ENCODE measurements at places on chromosomes 11 and 22.
A peak's percentile ranks its signal among the peaks of the same experiment; 100 is the strongest.

DNA sequence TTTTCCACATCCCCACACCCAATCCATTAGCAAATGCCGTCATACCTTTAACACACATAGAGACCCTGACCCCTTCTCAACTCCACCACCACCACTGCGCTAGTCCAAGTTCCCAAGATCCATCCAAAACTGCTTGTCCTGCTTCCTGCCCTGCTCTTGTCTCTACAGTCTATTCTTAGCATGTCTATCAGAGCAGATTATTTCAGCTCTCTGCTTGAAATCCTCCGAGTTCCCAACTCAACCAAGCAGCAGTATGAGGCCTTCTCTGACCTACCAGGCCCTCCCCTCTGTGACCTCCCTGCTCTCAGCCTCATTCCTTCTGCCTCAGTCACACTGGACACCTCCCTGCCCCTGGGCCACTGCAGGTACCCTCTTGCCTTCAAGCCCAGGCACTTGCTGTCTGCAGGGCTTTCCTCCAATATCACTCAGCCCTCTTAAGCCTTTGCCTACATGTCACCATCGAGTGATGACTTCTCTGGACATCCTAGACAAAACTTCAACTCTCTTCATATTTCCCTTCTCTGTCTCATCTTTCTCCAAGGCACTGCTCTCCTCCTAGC is 134.6 kb downstream of the SPATA19 start:
- DNase-seq, result no peak

GRCh38 chr22:50323900-50324299 is 2.9 kb downstream of the DENND6B start:
- no peak for DNase-seq

DNA sequence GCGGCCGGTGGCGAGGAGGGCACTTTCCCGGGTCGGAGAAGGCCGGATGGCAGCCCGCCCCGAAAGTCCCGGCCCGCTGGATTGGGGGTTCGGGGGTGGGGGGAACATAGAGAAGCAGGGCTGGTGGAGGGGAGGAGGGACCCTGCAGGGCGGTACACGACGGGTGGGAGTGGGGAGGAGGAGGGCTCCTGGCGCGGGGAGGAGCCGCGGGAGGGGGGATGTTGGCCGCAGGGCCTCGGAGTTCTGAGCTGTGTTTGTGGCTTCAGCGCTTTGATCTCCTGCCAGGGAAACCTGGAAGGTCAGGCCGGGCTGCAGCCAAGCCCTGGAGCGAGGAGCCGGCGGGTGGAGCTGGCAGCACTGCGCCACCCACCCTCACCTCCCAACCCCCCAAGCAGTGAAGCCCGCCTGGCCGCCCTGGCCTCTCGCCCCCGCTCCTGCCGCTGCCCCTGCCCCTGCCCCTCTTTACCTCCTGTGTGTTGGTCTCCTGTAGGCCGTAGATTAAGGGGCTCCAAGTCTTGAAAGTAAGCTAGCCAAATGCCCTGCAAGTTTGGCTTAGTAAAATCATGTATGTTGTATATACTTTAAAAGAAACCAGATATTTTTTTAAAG is 30.9 kb downstream of the C22orf31 start:
- no peak for DNase-seq

GRCh38 chr11:12599408-12600143 is 74.6 kb upstream of the TEAD1 start:
- DNase-seq, result peak; percentile 12

DNA sequence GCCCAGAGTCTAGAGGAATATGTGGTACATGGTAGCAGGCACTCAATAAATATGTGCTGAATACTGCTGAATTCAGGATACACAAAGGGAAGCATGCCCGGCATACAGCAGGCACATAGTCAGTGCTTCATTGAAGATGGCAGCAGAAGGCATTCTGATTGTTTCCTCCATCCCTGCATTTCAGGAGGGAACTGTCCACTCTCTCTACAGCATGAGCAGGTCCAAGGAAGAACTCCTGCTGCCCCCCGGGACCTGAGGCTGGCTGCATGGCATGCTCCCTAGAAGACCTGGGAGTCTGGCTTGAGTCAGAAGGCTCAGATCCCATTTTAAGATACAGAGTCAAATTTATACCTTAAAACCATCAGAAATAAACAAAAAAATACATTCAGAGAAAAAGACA is 319.3 kb upstream of the NARS2 start:
- no peak for DNase-seq

DNA sequence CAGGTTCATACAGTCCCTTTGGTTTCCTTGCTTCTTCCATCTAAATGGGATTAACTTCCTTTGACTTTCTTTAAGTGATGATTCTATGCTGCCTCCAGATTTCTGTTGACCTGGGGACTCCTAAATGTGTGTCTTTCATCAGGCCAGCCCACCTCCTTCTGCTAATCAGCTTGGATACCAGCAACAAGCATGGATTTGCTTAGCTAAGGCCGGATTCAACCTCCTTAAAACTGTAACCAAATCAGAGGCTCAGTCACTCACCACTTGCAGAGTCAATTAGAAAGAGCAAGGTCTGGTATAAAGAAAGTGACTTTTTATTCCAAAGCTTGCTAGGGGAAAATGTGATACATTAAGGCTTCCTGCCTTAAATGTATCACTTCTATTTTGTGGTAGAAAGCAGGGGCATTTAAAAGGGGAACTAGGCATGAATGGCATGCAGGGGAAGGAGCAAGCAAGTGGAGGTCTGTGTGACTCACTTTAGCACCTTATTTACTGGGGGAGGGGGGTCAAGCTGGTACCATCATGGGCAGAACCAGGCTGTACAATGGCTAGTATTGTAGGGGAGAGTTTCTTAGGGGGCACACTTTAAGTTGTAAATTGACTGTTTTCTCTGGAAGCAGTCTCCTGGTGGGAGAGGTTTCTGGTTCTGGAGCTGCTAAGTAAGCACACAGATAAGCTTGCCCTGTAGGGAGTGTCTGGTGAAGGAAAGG is 239.0 kb upstream of the PDGFD start:
- no peak for DNase-seq

DNA sequence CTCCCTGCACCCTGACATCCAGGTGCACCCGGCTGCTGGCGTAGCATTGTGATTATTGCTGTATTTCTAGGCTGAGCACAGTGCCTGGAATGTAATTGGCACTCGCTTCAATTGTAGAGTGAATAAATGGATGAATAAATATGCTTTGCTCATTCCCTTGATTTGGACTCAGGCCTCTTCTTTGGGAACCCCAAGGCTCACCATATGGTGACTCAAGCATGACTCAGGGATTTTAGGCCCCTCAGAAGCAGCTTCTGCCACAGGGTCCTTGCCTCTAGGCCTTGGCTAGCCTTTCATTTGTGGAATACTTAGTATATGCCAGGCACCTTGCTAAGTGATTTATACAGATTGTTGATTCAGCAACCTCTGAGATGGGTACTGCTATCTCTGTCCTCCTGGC is 78.9 kb downstream of the GRIK4 start:
- no peak for DNase-seq

DNA sequence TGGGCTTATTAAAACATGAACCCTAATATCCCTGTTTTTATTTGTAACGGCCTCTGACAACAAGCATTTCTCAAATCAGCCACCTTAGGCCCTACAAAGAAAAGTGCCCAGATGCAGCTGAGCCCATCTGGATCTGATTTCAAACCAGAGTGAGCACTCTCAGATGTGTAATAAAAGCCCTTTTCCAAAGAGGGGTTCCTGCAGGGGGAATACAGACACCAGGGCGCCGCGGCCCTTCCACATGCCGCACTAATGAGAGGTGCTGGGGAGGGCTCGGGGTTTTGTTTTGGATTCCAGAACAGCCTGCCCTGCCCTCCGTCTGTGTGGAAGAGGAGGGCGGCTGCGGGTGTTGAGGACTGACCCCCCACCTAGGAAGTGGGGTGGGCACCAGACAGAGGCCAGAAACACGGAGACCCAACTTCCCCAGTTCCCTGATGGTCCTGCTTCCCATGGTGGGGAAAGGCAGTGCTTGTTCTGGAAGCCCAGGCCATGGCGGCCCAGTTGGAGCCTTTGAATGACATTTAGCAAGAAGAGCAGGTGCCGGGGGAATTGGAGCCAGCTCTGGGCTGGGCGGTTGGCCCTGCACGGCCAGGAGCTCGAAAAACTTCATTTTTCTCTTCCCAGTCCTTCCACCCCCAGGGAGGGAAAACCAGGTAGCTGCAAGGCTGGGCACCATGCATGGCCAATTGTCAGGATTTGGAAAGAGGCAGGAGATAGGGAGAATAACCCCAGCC is 63.7 kb downstream of the MACROD1 start:
- DNase-seq, result no peak

DNA sequence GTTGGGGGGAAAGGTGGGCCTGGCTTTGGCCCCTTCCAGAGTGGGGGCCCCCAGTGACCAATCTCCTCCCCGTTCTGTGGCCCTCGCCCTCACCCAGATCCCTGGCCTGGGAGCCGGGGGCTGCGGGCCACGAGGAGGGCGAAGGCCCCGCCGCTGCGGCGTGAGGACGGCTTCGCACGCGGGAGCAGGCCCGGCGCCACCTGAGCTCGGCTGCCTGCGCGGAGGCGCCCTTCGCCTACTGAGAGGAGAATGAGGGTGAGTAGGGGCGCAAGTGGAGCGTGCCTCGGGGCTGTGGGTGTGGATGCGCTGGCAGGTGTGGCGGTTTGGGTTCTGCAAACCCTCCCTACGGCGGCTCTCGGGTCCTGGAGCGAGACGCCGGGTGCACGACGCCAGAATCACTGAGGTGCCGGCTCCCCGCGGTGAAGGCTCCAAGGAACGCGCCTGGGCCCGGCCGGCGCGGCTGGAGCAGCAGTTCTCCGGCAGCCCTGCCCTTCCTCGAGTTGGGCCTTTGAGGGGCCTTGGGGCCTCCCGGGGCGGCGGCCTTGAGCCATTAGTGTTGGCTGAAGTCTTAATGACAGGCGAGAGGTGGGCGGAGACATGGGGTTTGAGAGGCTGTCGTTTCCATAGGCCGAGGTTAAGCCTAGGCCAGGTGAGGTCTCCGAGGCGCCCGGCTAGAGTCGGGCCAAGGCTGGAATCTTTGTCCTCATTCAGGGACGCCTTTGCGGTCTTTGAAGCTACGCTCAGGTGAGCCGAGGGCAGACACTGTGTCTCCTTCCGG is 65.3 kb downstream of the CTTN start:
- no peak for DNase-seq

DNA sequence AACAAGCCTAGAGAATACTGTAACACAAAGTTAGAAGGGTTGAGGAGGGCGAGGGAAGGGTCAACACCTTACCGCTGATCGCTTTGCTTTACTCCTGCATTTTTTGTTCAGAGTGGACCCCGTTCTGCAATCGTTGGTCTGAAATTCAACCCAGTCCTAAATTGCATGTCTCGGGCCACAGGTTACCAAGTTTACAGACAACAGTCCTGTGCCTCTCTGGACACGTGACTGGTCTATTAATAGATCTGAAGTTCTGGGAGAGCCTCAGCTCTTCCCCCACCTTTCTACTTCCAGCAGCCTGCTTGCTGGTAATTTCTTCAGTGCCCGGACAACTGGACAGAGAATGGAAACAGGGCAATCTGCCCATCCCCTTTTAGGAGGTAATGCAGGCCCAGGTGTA is 74.2 kb downstream of the STIM1 start:
- no peak for DNase-seq

GRCh38 chr11:6481924-6482275 is 599 bp downstream of the TIMM10B start:
- DNase-seq, result no peak

GRCh38 chr11:22807855-22808570 is 21.6 kb downstream of the SVIP start:
- no peak for DNase-seq

DNA sequence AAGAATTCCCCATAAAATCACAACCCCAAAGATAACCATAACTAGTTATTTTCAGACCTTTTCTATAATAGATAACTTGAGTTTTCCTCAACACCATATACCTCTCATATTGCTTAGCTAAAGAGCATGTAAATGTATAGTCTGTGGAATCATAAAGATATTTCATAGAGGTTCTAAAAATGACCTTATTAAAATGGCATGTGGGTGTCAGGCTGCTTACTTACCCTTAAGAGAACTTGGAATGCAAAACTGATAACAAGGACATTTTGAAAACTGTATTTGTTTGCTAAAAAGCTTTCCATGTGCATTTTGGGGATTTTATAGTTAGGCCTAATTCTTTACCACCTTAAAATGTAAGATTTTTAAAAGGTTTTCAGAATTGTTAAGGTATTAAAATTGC is 4.7 kb downstream of the SIK2 start:
- DNase-seq, result no peak

DNA sequence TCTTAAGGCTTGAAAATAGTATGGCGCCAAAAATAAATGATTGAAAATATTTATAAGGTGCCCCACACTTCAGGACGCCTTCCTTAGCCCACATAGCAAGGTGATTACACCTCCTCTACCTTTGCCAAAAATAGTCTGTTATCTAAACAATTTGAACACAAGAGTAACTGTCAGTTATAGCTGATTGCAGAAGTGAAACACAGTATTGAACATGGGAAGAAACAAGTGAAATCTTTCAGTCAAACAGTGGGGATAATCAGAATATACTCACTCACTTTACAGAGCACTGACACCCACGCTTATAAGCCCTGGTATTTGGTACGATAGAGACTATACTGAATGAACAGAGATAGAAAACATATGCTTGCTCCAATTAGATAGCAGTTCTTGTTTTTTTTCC is 203.1 kb downstream of the RAB38 start:
- DNase-seq, result no peak

- DNase-seq, result no peak
Measured at GRCh38 chr11:102989379-102990047, 34.0 kb upstream of the MMP13 start.

- no peak for DNase-seq
Measured at GRCh38 chr11:57885298-57886050, 123.9 kb downstream of the CTNND1 start.

- no peak for DNase-seq
Measured at GRCh38 chr22:43698403-43698802, 113.7 kb downstream of the EFCAB6 start.

GRCh38 chr11:2549491-2549875 is 104.7 kb downstream of the KCNQ1 start:
- DNase-seq, result no peak

GRCh38 chr11:13284776-13285588 is 7.4 kb downstream of the BMAL1 start:
- no peak for DNase-seq

GRCh38 chr22:43862882-43863202 is 529 bp upstream of the SULT4A1 start:
- no peak for DNase-seq

- no peak for DNase-seq
Measured at GRCh38 chr22:50700387-50701075, 27.9 kb downstream of the SHANK3 start.

DNA sequence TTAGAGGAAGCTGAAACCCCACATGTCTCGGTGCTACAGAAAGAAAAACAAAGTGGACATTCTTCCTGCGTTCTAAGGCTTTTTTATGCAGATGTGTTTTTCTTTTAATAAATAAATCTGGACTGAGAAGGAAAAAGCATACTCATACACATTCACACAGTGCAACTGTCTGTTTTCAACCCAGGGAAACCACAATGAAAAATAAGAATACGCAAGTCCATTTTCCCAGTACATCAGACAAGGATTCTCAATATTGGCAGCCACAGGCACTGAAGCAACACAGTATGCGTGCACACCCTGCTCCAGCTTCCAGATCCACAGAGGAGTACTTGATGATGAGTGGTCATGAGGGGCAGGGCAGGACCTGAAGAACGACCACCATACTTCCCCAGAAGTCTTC is 86.9 kb downstream of the ETS1 start:
- DNase-seq, result no peak
